NCI-H69 (cell line): ENCODE measurements at places on chromosomes 16 and 17.

DNA sequence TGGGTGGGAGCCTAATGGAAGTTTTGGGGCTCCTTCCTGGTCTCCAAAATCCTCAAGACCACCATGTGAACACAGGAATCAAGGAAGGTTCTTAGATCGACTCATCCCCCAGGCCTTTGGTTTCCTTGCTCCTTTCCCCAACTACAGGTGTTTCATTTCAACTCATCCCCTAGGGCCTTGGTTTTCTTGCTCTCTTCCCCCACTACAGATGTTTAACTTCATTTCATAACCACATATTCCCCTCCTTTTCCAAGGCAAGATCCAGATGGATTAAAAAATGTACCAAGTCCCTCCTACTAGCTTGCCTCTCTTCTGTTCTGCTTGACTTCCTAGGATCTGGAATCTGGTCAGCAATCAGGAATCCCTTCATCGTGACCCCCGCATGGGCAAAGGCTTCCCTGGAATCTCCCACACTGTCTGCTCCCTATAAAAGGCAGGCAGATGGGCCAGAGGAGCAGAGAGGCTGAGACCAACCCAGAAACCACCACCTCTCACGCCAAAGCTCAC lies at the start of gene CCL11:
Gene CCL11 (plus strand): TSS at position 457 of the 507 bp plus-strand sequence. CDS start 67 bp downstream, outside the sequence.
- DNase-seq = no peak

- DNase-seq = peak; percentile 61
Observed at GRCh38 chr16:88731699-88732098, 25.4 kb downstream of the CTU2 start.

DNA sequence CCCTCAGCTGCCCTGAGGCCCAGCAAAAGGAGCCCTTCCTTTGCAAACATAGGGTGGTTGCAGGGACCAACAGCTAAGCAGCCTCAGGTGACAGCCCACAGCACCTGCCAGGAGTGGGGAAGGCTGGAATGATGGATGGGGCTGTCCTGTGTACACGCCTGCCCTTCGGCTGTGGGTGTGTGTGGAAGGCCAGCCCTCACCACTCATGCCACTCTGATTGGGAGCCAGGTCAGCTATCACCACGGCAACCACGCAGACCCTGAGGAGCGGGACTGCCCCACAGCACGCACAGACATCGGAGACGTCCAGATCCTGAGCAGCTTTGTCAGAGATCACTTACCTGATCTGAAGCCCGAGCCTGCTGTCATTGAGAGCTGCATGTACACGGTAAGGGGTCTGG lies 11.9 kb downstream of the PIPOX start:
- peak; percentile 93 for DNase-seq

- DNase-seq = peak; percentile 38
Observed at GRCh38 chr16:56603589-56603988, 4.8 kb upstream of the MT2A start.

GRCh38 chr17:20010099-20010863 lies 1.1 kb downstream of the SPECC1 start:
- peak; percentile 83 for DNase-seq

DNA sequence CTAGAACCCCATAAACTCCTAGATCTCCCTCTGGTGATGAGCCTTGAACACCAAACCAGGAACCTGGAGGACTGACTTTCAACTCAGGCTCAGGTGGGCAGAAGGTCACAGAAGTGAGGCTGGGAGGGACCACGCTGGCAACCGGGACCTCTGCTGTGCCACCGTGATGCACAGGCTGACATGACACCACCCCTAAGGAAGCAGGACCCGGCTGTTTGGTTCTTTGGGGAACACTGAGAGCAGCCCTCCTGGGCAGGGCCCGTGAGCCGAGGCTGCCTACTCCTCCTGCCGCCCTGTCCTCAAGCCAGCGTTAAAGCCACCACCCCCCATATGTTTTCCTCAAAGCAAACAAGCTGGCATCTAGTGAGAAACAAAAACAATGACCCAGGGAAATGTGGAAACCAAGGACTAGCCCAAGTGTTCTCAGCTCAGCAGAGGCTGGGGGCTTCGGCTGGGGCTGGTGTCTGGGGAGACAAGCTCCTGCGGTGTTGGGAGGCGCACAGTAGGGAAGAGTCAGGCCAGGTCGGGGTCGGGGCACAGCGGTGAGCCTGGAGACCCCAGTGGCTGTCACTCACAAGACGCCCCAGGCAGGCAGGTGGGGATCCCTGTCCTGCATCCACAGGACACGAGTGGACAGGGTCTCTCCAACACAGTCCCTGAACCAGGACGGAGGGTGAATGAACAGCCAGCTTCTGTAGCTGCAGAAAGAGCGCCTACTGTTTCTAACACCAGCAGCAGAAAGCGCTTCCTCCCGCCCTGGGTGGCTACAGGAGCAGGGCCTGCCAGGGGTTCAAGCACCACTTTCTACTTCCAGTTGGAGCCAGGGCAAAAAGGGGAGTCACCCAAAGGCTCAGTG lies 1.7 kb downstream of the SMIM5 start:
- peak; percentile 27 for DNase-seq

GRCh38 chr16:7343243-7343642 lies 10.6 kb downstream of the RBFOX1 start:
- no peak for DNase-seq

- DNase-seq = peak; percentile 36
Observed at GRCh38 chr16:31200821-31201568, 1.6 kb downstream of the PYCARD start.

- DNase-seq = no peak
Observed at GRCh38 chr17:5846001-5846400, 224.2 kb upstream of the WSCD1 start.

- peak; percentile 90 for DNase-seq
Observed at GRCh38 chr17:81429821-81430551, 34.7 kb downstream of the BAHCC1 start.

DNA sequence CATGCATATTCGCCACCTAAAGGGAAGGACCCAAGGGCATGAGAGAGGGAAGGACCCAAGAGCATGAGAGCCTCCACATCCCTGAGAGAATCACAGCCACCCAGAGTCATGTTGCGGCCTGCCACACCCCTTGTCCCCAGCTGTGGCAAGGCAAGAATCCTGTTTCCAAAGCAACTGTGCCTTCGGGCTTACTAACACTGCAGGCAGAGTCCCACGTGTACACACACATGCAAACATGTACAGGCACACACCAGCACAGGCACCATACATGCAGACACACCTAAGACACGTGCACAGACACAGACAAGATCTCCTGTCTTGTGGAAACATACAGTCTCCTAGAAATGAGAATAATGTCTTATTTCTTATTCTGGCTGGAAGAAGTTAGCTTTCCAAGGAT lies 92.4 kb upstream of the CDYL2 start:
- DNase-seq = peak; percentile 4

DNA sequence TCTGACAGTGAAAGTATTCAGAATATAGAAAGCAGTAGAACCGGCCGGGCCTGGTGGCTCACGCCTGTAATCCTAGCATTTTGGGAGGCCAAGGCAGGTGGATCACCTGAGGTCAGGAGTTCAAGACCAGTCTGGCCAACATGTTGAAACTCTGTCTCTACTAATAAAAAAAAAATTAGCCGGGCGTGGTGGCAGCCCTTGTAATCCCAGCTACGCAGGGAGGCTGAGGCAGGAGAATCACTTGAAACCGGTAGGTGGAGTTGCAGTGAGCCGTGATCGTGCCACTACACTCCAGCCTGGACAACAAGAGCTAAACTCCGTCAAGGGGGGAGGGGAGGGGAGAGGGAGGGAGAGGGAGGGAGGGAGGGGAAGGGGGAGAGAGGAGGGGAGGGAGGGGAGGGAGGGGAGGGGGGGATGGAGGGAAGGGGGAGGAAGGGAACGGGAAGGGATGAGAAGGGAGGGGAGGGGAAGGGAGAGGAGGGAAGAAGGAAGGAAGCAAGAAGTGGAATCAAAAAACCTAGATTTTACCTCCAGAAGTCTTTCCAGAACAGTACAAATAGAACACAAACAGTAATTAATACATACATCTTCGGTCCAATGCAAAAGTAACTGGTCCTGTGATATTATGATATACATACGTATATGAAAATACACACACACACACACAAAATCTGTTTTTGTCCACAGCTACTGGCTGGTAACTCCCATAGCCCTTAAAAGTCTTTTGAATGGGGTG lies 10.9 kb upstream of the NT5C start:
- DNase-seq = no peak

- DNase-seq = peak; percentile 74
Observed at GRCh38 chr17:73232587-73233373, 28.9 kb downstream of the CPSF4L start.

DNA sequence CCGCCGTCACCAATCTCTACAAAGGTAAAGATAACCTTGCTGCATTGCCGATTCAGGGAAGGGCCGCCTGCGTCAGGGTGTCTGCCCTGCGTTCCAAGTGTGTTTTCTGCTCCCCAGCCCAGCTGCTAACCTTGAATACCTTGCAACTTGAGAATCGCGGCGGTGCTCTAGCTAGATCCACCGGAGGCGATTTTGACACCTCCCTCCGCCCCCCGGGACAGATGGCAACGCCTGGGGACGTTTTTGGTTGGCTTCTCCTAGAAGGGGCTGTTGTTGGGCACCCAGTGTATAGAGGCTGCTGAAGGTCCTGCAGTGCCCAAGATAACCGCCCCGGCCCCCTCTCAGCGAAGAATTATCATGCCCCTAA lies 1.5 kb downstream of the HAPSTR1 start:
- DNase-seq = peak; percentile 82

- DNase-seq = peak; percentile 70
Observed at GRCh38 chr17:81309140-81309858, 14.2 kb upstream of the SLC38A10 start.

DNA sequence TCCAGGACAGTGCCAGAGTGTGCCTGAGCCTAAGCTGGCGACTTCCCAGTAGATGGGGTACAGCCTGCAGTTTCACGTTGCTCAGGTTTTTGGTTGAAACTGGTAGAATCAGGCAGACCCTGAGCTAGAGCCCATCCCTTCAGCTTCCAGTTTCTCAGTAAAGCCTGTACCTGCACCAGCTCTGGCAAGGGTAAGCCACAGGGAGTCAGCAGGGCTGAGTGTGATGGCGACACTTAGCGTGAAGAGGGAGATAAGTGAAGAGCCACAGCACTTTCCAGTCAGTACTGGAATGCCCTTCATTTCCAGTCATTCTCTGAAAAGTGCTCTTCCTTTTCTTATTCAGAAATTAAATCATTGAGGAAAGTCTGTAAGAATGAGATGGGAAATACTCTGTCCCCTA lies 22.4 kb downstream of the PLD6 start:
- no peak for DNase-seq

DNA sequence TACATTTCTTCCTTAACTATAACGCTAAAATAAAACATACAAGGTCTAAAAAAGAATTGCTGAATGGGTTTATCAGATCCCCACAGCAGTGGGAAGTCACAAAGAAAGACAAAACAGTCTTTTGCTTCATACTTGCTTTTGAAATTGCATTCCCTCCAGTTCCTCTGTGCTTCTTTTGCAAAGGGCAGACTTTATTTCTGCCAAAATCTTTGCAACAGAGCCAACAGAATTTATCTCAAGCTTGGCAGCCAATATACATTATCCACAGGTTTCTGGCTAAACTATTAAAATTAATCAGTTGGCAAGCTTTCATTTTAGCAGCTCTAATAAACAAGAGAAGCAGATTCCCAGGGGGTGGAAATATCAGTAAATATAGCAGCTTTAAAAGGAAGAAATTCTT lies 378.9 kb upstream of the CA10 start:
- DNase-seq = no peak

DNA sequence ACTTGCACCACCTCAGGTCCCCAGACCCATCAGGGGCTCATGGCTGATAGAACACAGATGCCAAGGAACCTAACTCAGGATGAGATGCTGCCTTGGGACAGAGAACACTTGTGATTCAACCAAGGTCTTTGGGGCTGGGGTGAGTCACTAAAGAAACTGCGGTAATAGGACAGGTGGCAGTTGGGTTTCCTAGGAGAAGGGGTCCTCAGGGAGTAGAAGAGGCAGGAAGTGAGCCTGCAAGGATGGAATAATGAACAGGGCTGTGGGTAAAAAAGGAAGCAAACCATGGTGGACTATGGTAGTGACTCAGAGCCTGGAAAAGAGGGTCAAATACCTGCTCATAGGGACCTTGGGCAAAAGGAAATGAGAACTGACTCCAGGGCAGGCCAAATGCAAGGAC lies 6.5 kb upstream of the PNPO start:
- peak; percentile 68 for DNase-seq

DNA sequence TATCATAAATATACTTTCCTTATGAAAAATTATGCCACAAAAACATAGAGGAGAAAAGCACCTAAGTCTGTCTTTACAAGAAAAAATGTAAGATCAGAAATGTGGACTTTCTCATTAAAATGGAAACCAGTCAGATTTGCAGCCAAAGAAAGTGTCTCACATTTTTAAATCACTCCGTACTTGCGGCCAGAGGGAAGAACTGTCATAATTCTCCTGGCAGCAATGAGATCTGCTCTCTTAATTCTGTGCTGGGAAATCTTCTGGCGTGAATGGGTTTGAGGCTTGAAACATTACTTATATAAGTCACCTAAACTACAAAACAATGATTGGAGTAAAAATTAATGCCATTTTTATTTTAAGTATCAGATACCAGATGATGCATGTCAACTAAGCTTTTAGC lies 10.7 kb downstream of the C16orf95 start:
- DNase-seq = no peak

DNA sequence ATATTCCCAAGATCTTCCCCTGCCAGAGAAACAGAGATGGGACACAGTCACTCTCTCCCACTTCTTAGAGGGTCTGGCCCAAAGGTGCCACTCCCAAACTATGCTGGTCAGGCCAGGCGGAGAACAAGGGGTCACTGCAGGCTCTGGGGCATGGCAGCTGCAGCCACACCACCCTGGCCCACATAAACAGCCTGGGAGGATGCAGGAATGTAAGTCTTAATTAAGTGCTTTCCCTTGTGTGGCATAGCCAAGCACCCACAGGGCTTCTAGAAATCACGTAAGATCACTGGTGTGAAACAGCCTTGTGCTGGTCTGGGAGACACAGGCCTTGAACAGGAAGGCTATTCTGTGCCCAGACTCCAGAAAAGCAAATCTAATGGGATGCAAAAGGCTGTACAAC lies 31.5 kb downstream of the ABCC12 start:
- DNase-seq = no peak

GRCh38 chr16:66581246-66581952 lies 2.1 kb downstream of the CMTM2 start:
- no peak for DNase-seq

- DNase-seq = no peak
Observed at GRCh38 chr17:3389791-3390190, 3.7 kb upstream of the OR3A2 start.
